ENCODE measurements at places on chromosomes 1 and 21. TPM values are rescaled to one million over a fixed set of nuclear protein-coding genes. Genes with fewer than 3 reads are reported as not detected.
A peak's percentile ranks its signal among the peaks of the same experiment; 100 is the strongest.

- H3K4me3 ChIP-seq, result no peak overlapping the region
- H3K27me3 ChIP-seq, result no peaks in the 10 kb centered on the region
- H3K36me3 ChIP-seq, result no peaks in the 10 kb centered on the region
- no peak for DNase-seq
Observed at GRCh38 chr1:209387969-209388329, 195.6 kb upstream of the CAMK1G start.

- no peak overlapping the region for H3K4me3 ChIP-seq
- no peak overlapping the region for H3K27ac ChIP-seq
- no peaks in the 10 kb centered on the region for H3K36me3 ChIP-seq
Observed at GRCh38 chr21:38349111-38349746, 92.4 kb downstream of the KCNJ15 start.

DNA sequence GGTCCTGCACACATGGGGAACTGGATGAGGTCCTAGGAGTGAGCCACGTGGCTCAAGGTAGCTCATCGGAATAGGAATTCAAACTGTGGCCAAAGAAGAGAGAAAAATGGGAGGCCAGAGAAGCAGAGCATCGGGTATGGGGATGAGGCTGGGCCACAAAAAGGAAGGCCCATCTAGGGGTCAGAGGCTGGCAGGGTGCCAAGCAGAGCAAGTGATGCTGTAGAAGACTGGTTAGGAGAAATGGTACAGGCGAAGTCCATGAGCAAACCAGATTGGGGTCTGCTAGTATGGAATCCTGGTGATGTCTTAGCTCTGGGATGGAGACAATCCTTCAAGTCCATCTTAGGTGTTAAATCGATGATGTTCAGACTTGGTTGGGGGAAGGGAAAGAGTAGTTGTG lies 68.0 kb downstream of the TEX35 start:
- no peak overlapping the region for H3K4me3 ChIP-seq
- H3K27ac ChIP-seq, result peak overlapping the region; percentile 25
- H3K36me3 ChIP-seq, result no peaks in the 10 kb centered on the region
- H3K27me3 ChIP-seq, result no peaks in the 10 kb centered on the region

DNA sequence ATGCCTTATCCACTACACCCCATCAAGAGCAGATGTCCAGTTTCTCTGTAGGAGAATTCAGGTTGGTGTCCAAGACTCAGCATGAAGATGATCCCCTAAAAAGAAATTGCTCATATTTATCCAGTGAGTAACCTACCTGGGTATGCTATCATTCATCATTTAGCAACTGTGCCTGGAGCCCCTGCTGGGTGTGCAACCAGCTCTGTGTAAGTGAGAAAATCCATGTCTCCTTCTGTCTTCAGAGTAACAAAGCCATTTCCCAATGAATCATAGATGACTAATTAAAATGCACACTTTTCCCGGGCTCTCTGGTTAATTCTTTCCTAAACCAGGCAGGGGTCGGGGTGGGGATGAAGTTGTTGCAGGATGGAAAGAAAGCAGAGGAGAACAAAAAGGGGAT lies 35.8 kb downstream of the OLFML3 start:
- H3K36me3 ChIP-seq, result no peaks in the 10 kb centered on the region
- H3K4me3 ChIP-seq, result no peak overlapping the region
- no peaks in the 10 kb centered on the region for H3K4me1 ChIP-seq
- H3K27me3 ChIP-seq, result no peaks in the 10 kb centered on the region

DNA sequence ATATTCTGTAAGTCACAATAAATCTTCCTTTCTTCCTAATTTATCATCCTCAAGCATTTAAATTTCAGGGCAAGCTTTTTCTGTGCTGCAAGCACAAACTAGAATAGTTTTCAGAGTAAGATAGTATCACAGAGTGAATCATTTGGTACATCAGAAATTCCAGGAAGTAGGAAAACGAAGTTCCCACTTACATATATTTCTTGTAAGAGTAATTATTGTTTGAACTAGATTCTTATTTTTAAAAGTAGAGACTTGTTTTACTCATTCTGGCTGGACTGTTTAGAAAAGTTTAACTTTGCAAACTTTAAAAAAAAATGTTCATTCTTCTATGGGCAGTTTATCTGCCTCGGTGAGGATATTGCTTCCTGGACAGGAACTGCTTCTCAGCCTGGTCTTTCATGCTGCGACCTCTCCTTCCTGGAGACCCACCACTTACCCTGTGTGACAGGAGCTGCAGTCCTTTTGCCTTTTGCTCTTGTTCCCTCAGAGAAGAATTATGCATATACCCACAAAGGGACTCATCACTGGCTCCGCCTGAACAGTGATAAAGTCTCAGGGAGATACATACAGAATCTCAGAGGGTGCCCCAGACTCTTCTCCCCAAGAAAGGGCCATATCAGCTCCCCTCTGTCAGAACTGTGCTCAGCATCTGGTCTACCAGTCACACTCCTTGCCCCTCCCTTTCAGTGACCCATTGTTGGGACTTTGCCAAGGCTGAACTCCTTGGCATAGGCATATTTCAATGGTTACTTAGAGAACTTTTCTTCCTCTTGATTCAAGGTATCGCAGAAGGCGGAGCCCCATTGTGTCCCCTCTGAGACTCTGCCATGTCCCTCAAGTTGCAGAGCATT lies 102.7 kb upstream of the CD55 start:
- H3K4me3 ChIP-seq, result no peak overlapping the region
- no peaks in the 10 kb centered on the region for H3K36me3 ChIP-seq

DNA sequence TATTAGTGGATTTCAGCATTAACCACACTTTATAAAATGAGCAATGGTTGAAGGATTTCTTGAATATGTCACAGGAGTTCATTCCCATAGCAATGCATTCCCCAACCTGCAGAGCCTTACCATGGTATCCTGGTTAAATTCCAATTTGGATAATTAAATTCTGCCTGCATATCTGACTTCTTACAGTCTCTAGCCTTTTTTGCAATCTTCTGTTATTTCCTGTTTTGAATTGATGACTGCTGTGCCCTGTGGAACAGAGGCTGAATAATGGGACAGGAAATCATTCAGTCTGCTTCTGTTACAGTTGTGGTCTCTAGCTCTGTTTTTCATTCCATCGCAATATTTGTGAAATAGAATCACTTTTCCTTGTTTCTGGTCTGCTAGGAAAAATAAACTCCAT lies 1823.9 kb downstream of the PLA2G4A start:
- no peaks in the 10 kb centered on the region for H3K4me1 ChIP-seq
- no peak overlapping the region for H3K27ac ChIP-seq
- no peak overlapping the region for H3K4me3 ChIP-seq
- H3K27me3 ChIP-seq, result no peaks in the 10 kb centered on the region

DNA sequence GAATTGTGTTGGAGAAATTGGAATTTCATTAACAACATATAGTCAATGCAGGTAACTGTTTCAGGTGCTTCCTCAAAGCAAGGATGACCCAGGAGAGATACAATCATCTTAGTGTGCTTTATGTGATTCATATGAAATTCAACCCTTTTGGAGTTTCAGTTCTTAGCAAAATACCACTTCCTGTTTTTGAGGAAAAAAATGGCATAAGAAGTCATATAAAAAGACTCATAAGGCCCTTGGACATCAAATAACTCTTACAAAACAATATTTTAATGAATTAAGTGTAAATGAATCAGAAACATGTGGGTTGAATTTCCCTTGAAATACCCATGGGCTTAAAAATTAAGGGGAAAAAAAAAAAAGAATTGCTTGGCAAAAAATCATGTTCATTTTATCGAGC lies 926.6 kb downstream of the LTN1 start:
- no peaks in the 10 kb centered on the region for H3K27me3 ChIP-seq
- H3K27ac ChIP-seq, result no peak overlapping the region
- no peaks in the 10 kb centered on the region for H3K36me3 ChIP-seq
- H3K4me3 ChIP-seq, result no peak overlapping the region
- DNase-seq, result no peak

- DNase-seq, result no peak
- no peak overlapping the region for H3K4me3 ChIP-seq
- no peaks in the 10 kb centered on the region for H3K27me3 ChIP-seq
- no peaks in the 10 kb centered on the region for H3K36me3 ChIP-seq
- no peaks in the 10 kb centered on the region for H3K4me1 ChIP-seq
Observed at GRCh38 chr1:168821434-168821833, 92.4 kb upstream of the DPT start.

GRCh38 chr1:42480921-42481320 lies 17.8 kb downstream of the CCDC30 start:
- no peaks in the 10 kb centered on the region for H3K27me3 ChIP-seq
- no peak overlapping the region for H3K4me3 ChIP-seq
- no peak for DNase-seq
- no peaks in the 10 kb centered on the region for H3K36me3 ChIP-seq

DNA sequence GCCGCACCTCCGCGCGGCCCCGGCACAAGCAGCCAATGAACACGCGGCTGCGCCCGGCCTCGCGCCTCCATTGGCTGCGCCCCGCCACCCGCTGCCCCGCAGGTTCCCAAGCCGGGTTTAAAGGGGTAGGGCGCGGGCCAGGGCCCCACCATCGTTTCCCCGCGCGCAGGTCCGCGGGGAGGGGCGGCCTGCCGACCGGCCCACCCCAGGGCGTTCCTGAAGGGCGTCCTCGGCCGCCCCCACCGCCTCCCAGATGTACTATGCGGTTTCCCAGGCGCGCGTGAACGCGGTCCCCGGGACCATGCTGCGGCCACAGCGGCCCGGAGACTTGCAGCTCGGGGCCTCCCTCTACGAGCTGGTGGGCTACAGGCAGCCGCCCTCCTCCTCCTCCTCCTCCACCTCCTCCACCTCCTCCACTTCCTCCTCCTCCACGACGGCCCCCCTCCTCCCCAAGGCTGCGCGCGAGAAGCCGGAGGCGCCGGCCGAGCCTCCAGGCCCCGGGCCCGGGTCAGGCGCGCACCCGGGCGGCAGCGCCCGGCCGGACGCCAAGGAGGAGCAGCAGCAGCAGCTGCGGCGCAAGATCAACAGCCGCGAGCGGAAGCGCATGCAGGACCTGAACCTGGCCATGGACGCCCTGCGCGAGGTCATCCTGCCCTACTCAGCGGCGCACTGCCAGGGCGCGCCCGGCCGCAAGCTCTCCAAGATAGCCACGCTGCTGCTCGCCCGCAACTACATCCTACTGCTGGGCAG lies at the start of gene OLIG1:
OLIG1 (plus strand) TSS at position 148 of the 750 bp plus-strand sequence; CDS start at position 254, 106 bp downstream.
- no peak within 1 kb of the TSS for H3K27ac ChIP-seq
- no peaks in the 10 kb centered on the region for H3K36me3 ChIP-seq
- H3K4me1 ChIP-seq, result peaks cover 25% of the 10 kb centered on the region
- H3K27me3 ChIP-seq, result peaks cover 100% of the 10 kb centered on the region
- peak within 1 kb of the TSS; percentile 46 for H3K4me3 ChIP-seq

GRCh38 chr1:203057911-203058675 lies 27.7 kb downstream of the MYOG start:
- no peak overlapping the region for H3K4me3 ChIP-seq
- H3K36me3 ChIP-seq, result no peaks in the 10 kb centered on the region
- H3K27ac ChIP-seq, result no peak overlapping the region
- H3K27me3 ChIP-seq, result no peaks in the 10 kb centered on the region
- DNase-seq, result no peak

DNA sequence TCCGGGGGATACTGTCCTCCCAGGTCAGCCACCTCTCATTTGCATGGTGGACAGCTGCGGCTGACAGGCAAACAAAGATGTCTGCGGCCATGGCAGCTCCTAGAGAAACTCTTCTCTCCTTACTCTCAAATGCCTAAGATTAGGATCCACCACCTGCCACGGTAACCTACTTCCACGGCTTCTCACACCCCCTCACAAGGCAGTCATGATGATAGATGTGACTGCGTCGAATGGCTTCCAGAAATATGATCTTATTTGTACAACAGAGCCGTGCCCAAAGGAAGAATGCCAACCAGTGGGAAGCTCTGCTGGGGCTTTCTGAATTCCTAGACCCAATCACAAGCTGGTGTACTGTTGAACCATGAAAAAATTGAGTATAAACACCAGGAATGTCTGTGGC lies 73.4 kb downstream of the BACE2 start:
- H3K27ac ChIP-seq, result no peak overlapping the region
- DNase-seq, result no peak
- peaks cover 7% of the 10 kb centered on the region for H3K4me1 ChIP-seq
- no peaks in the 10 kb centered on the region for H3K36me3 ChIP-seq

DNA sequence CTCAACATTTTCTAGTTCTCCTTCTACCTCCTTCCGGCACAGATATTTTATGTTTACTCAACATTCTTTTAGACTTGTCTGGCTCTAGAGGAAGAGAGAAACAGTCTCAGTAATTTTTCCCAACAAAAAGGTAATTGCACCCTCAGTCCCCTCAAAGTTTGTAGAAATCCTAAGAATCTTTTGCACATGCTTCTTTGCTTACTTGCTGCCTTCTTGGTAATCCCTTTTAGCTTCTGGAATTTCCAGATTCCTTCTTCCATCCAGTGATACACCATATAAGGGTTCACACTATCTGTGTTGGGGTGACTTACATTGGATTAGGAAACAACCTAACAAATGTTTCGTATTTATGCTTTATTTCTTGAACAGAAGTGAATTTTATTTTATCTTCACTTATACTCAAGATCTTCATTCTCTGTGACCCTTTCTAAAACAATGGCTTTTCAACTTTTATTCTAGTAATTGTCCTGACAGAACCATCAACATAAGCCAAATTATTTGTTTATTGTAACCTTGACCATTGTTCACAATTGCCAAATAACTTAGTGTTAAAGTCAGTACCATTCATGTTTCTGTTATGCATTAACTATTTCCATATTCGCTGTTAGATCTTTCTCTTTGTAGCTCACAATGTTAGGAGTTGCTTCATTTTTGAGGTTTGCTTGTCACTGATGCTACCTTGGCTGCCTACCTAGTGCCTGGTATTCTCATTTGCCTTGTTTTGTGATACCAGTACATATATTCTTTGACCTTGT lies 238.1 kb downstream of the HMCN1 start:
- no peak overlapping the region for H3K27ac ChIP-seq
- no peaks in the 10 kb centered on the region for H3K36me3 ChIP-seq
- DNase-seq, result no peak
- H3K27me3 ChIP-seq, result no peaks in the 10 kb centered on the region

- no peaks in the 10 kb centered on the region for H3K36me3 ChIP-seq
- no peak overlapping the region for H3K27ac ChIP-seq
Observed at GRCh38 chr1:32406629-32407111, 12.4 kb upstream of the BSDC1 start.

- no peak for DNase-seq
- no peak overlapping the region for H3K27ac ChIP-seq
- no peaks in the 10 kb centered on the region for H3K27me3 ChIP-seq
- no peak overlapping the region for H3K4me3 ChIP-seq
- H3K36me3 ChIP-seq, result no peaks in the 10 kb centered on the region
Observed at GRCh38 chr1:78032996-78033796, 12.6 kb upstream of the GIPC2 start.

DNA sequence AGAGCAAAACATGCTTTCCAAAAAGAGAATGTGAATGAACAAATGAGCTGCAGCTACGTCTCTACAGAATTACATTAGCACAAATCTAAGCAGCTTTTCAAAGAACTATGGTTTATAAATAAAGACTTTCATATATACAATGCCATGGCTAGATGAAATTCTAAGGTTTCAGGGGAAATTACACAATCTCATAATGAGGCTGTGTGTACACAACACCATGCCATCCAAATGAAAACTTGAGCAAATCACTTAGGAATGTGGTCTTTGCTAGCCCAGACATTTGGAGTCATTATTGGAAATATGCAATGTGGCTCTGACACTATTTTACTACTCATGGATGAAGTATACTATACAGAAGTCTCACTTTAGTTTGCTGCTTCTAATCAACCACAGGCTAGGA lies 37.5 kb downstream of the SPAG17 start:
- no peak overlapping the region for H3K4me3 ChIP-seq
- DNase-seq, result no peak
- no peaks in the 10 kb centered on the region for H3K36me3 ChIP-seq
- no peak overlapping the region for H3K27ac ChIP-seq

Gene KLF18
- not detected for total RNA-seq

Gene IGSF9
- 88.8 TPM for total RNA-seq

Gene CCDC17
- 9.5 TPM for total RNA-seq

Gene TMEM82
- total RNA-seq, result 13.2 TPM

Gene KRTAP10-3
- total RNA-seq, result not detected

Gene KLHL20
- 16.3 TPM for total RNA-seq

Gene TPRG1L
- total RNA-seq, result 62.6 TPM

Gene DHRS3
- 84.3 TPM for total RNA-seq

Gene INAVA
- 139 TPM for total RNA-seq
